MV-4-11 (cell line): ENCODE measurements at places on chromosomes 4 and X.

DNA sequence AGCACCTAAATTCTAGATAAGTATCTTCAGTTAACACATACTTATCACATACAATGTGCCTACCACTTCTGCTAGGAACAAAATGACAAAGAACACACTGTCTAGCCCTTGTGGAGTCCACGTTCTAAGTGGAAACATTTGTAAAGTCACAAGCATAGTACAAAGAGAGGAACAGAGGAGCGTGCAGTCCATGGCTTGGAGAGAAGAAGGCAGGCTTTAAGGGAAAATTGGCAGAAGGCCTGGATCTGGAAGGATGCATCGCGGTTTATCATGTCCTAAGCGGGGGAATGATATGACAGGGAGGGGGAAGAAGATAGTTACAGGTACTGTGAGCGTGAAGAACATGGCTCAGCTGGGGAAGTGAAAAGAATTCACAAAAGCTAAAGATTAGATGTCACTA lies 218.0 kb downstream of the PRDM5 start:
- DNase-seq, result no peak

- no peak for DNase-seq
Measured at GRCh38 chr4:17721496-17722355, 59.7 kb downstream of the FAM184B start.

- DNase-seq, result no peak
Measured at GRCh38 chr4:19074036-19074435, 1052.5 kb upstream of the LCORL start.

- DNase-seq, result no peak
Measured at GRCh38 chr4:143356493-143356892, 19.8 kb downstream of the GAB1 start.

GRCh38 chrX:135651647-135652295 lies 61.7 kb upstream of the CT45A1 start:
- no peak for DNase-seq

GRCh38 chr4:212438-213188 lies 88.3 kb downstream of the ZNF718 start:
- no peak for DNase-seq

DNA sequence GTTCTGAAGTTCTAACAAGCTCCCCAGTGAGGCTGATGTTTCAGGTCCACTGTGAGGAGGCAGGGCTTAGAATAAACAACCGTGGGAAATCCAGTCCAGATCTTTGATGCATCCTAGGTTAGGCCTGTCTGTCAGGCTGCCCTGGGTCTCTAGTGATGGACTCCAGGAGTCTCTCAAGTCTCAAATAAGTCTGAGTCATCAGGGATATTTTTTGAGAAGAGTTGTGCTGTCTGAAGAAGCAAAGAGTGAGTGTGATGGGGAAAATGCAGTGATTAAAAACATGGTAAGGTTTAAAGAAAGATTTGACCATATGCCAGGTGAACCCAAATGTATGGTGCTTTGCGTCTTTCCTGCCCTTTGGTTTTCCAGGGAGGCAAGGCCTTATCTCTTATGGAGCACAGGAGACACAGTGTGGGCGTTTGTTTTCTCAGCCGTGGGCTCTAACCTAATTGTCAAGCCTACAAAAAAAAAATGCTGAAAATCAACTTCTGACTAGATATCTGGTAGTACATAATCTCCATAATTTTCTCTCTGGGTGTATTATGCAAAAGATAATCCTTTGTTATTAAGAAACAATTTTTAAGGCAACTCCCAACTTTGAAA lies 100.7 kb downstream of the PTTG2 start:
- DNase-seq, result no peak

GRCh38 chrX:132986556-132986955 lies 28.1 kb upstream of the HS6ST2 start:
- no peak for DNase-seq

GRCh38 chr4:147994491-147995385 lies 262.9 kb downstream of the ARHGAP10 start:
- no peak for DNase-seq

DNA sequence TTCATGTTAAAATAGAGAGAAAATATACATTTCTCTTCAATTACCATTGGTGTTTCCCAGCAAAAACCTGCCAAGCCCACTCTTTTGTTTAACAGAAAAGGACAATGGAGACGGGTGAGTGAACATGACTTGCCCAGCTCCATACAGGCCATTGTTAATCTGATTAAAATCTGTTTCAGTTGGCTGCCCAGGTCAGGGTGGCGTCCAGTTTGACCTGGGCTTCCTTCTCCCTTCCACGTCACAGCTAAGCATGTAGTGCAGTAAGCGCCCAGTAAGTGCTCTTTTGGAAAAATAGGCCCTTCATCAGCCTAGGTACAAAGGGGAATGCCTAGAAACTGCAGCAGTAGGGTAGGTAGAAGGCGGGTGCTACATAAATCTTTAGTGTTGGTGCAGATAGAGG lies 1.5 kb upstream of the PORCN start:
- no peak for DNase-seq

DNA sequence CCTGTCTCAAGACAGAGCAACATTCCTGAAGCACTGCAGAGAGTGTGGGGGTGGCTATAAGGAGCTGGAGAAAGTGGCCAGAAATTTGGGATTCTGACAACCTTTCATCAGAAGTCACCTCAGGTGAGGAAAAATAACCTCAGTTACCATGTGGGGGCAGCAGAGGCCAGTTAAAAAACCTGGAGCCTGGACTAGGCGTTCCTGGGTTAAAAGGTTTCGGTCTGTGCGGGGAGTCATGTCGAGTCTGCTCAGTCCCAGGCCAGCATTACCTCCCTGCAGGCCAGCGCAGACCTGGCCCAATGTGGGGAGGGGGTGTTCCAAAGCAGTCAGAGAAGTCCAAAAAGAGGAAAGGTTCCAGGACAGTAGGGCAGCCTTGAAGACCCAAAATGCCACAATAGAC lies 10.9 kb upstream of the NALF2 start:
- DNase-seq, result no peak

DNA sequence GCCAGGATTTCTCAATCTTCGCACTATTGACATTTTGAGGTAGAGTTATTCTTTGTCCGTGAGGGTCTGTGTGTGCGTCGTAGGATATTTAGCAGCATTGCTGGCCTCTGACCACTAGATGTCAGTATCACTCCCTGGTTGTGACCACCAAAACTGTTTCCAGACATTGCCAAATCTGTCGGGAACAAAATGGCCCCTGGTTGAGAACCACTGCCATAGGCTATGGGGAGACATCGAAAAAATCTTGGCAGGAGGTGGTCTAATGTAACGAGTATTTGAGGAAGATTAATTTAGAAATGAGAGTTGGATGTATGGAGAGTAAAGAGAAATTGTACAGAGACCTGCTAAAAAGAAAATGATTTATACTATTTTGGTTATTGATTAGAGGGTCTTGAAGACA lies 108.4 kb downstream of the DOCK11 start:
- DNase-seq, result peak; percentile 39

- peak; percentile 62 for DNase-seq
Measured at GRCh38 chr4:74228691-74229640, 71.0 kb downstream of the MTHFD2L start.

DNA sequence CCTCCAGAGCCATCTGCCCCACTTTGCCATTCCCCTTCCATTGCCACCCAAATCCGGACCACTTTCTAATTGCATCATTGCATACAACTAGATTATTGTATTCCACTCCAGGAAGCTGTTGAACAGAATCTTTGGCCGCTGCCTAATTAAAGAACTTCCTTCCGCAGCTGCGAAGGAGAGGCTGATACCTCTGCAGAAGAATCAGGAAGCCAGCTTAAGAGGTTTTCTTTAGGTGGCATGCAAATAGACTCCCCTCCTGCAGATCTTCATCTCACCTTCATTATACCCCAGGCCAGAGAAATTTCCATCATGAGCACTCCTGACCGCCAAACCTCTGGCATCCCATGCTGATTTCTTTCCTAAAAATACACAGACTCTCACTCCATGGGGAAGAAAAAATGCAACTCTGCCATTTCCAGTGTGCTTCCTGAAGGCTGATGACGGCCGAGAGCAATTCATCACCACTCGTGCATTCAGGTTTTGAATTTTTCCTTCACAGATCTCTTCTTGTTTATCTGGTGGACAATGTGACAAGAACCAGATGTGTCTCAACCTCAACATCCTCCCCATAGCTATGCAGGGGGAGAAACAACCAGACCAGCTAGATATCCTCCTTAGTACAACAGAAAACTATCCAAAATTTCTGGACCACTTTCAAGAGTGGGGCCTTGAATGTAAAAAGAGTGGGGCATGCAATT lies 31.2 kb downstream of the LGI2 start:
- DNase-seq, result peak; percentile 48

- no peak for DNase-seq
Measured at GRCh38 chr4:138832563-138832962, 183.0 kb upstream of the NOCT start.

DNA sequence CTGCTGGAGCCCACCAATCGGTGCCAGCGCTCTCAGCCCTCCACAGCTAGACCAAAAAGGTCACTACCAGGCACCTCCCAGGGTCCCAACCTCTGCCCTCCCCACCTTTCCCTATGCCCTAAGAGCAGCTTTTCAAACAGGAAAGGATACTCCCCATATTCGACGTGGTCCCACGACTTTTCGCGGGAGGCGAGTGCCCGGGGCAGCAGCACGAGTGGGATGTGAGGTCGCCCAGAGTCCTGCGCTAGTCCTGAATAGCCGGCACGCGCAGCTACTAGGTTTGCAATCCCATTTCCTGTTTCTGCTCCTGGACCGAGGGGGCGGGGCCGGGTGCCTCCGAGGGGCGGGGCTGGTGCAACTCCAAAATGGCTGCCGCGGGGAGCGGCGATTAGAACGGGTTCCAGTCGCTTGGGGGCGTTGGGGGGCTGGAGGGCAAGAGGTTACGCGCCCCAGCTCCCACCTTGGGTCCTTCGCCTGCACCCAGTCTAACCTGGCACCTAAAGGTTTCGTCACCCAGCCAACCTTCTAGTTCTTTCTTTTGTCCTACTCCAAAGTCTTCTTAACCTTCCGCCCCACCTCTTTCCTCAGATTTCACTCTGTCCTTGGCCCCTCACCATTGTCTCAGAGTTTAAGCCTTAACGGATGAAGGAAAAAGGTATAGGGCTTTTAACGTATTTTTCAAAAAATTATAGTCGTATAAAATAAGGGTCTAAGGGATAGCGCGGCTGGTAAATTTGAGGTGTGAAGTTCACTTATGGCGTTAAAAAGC lies 85.0 kb upstream of the TENT5D start:
- no peak for DNase-seq

- no peak for DNase-seq
Measured at GRCh38 chr4:86233681-86234080, 126.2 kb downstream of the MAPK10 start.

DNA sequence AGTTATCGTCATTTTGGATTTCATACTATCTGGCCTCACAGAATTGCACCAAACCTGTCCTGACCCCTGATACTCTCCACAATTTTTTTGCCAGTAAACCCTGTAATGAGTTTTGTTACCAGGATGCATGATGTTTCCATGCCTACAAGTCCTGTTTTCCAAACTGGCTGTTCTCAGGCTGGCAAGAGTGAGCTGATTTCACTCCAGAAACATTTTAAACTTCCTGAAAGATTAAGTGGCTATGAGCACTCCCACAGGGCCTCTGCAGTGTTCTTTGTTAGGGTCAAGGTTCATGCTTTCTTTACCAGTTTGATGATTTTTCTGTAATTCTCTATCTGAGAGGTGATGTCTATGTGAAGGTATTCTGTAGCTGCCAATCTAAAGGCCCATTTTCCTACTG lies 31.7 kb upstream of the PDLIM3 start:
- DNase-seq, result no peak

- no peak for DNase-seq
Measured at GRCh38 chr4:182877326-182877883, 39.8 kb downstream of the DCTD start.

- no peak for DNase-seq
Measured at GRCh38 chr4:83556816-83557215, 20.9 kb downstream of the GPAT3 start.

DNA sequence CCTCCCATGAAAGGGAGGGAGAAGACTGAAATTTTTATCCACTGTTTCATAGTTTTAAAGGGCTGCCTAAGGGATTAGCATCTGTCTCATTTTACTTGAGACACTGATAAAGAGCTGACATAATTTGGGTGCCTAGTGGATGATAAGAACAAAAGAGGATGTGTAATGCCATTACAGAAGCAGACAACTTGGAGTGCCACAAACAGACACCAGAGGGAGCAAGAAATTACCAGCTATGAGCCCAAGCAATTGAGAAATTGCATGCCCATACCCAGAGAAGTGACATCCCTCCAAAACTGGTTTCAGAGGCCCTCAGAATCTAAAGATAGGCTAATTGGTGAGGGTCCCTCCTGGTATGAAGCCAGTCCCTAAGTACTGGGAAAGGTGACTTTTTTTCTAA lies 38.5 kb upstream of the POU3F4 start:
- DNase-seq, result peak; percentile 0

GRCh38 chrX:37349221-37350033 lies at the start of gene PRRG1:
Gene PRRG1, plus strand, starts transcription at chrX:37349364. Its CDS starts 56,886 bp downstream, at chrX:37406250.
- peak; percentile 41 for DNase-seq

DNA sequence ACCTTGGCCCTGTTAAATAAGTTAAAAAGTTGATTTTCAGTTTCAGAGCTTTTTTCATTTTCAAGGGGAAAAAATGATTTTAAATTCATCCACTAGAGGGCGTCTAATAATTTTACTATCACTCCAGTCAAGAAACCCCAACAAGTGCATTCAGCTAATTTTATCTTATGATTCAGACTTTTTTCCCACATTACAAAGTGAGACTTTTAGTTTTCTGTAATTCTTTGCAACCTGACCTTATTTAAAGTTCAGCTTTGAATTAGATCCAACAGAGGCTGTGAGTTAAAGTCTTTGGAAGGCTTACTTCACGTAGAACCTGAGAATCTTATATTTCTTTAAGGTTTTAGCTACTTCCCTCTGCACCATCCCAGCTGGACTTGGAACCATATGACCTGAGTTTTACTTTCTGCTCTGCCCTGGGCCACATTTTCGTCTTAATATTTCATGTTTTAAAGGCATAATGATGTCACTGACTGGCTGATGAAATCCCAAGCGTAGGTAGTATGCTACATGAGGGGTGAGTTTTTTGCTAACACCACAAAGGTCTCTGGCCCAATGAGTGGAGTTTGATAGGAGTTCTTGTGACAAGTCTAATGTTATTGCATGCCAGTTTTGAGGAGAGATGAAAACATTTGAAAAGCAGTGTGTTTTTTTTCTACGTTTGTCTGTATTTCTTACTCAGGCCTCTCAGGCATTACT lies 7.2 kb downstream of the GNRHR start:
- DNase-seq, result peak; percentile 40

- DNase-seq, result no peak
Measured at GRCh38 chr4:112951362-112952312, 97.8 kb upstream of the ANK2 start.

DNA sequence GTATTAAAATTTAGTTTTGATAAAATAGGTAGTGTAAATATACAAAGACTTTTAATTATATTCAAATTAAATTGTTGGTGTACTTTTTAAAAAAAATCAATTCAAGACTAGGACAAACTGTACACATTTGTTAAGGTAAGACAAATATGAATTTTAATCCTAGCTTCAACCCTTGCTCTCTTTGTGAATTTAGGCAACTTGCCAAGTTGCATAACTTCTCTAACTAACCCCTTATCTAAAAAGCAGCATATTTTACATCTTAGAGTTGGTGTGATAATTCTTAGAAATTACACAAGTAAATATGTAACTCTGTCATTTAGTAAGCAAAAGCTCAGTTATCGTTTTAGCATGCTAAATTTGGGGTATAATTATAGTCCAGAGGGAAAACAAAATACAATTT lies 78.1 kb upstream of the FSTL5 start:
- DNase-seq, result peak; percentile 0

- no peak for DNase-seq
Measured at GRCh38 chr4:80086296-80086695, 13.3 kb upstream of the ANTXR2 start.
